ENCODE measurements at places on chromosomes 11 and 22. TPM values are rescaled to one million over a fixed set of nuclear protein-coding genes. Genes with fewer than 3 reads are reported as not detected.
A peak's percentile ranks its signal among the peaks of the same experiment; 100 is the strongest.

Gene CASP12
- not detected for total RNA-seq

Gene RDX
- 62.9 TPM for total RNA-seq

DNA sequence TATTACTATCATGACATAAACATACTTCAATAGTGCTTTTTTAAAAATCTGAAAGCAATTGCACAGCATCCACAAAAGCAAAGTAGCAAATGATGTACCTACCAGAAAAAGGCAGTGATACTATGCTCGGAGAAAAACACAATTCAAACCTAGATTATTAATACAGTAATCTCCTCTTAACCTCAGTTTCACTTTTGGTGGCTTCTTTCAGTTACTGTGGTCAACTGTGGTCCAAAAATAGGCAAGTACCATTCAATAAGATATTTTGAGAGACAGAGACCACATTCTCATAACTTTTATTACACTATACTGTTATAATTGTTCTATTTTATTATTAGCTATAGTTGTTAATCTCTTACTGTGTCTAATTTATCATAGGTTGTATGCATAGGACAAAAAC lies 20.8 kb downstream of the KCNA4 start:
- no peak for DNase-seq

DNA sequence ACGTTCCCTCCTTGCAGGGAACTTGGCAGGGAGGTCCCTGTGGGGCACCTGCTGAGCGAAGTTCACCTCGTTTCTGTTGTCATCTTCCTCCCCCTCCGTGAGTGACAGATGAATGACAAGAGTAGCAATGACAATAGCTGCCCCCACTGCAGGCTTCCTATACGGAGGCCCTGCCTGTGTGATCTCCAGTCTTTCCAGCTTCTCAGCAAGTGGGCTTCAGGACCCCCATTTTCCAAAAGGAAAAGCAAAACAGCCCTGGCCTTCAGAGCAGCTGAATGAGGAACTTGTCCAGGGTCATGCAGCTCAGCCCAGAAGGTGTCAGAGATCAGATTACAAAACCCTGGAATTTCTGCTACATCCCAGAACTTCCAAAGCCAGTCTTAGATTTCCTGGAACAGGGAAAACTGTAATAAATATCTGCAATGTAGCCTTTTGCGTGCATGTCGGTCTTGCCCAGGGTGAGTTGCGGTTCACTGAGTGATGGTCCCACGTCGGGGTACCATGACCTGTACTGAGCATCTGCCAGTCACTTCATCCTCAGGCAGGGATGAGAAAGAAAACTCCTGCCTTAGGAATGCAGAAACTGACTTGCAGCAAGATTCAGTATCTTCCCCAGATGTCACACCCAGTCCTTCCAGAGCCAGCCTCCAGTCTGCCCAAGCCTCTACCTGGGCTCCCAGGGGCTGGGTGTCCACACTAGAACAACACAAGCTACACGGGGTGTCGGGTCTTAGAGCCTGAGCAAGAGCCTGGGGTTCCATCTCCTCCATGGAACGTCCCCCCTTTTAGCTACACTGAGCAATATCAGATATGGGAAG lies 1457.0 kb downstream of the BRD1 start:
- DNase-seq: no peak

DNA sequence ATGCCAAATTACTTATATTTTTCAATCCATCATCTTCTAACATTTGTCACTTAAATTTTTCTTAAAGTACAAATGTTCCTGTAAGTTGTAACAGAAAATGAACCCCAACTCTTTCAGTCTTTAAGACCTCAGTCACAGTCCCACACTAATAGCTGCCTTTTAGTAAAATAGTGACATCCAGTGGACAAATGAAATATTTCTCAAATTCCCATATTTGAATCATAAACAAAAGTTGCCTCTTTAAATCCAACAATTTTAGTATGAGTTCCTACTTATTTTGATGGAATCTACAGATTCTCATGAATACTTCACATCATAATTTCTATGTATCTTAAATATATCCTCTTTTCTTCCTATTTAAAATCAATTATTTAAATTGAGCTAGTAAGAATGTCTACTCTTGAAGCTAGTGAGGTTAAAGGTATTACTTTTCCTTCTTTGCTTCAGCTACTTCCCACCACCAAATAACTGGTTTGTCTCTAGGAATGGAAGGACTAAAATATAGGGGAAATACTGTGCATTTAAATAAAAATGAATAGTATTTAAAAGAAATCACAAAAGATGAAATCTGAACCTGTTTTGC lies 9.2 kb downstream of the LIN7C start:
- no peak for DNase-seq

Gene GAB4
- total RNA-seq: not detected

Gene POU2F3
- total RNA-seq: not detected

Gene APOL5
- total RNA-seq: 0.69 TPM

GRCh38 chr22:31538815-31539214 lies 42.5 kb downstream of the SFI1 start:
- no peak for DNase-seq

DNA sequence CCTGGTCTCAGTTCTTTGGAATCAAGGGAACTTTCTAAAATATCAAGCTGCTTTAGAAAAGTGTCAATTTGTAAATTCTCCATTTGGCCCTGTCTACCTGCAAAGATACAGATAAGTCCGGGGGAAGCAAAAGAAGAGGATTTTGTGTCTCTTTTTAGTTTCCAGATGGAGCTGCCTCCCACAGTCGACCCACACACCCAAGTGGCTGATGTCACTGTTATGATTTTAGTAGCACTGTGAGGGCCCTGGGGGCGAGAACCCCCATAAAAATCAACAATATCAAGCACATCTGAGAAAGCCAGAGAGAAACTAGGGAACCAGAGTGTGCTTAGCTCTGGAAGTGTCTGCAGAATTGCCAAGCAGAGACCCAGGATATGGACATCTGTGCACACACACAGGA lies 212.7 kb downstream of the LARGE1 start:
- no peak for DNase-seq

Gene OR51B4
- total RNA-seq: not detected

GRCh38 chr11:92141159-92141558 lies 83.5 kb upstream of the FAT3 start:
- DNase-seq: no peak

GRCh38 chr11:8934742-8935488 lies 2.2 kb upstream of the C11orf16 start:
- peak; percentile 65 for DNase-seq

GRCh38 chr11:87059596-87060390 lies 22.1 kb downstream of the TMEM135 start:
- DNase-seq: no peak

GRCh38 chr11:12417691-12418611 lies 40.6 kb downstream of the PARVA start:
- no peak for DNase-seq

GRCh38 chr22:41925783-41926460 lies 684 bp downstream of the TNFRSF13C start:
- peak; percentile 77 for DNase-seq

Gene PGA5
- total RNA-seq: not detected

Gene NXPE4
- total RNA-seq: not detected

- peak; percentile 83 for DNase-seq
These were observed at the start of gene PRDM11 for GRCh38 chr11:45146072-45147016. PRDM11 (plus strand) TSS chr11:45146639; CDS start chr11:45181767, 35,128 bp downstream.

Gene TANGO2
- 17.3 TPM for total RNA-seq

DNA sequence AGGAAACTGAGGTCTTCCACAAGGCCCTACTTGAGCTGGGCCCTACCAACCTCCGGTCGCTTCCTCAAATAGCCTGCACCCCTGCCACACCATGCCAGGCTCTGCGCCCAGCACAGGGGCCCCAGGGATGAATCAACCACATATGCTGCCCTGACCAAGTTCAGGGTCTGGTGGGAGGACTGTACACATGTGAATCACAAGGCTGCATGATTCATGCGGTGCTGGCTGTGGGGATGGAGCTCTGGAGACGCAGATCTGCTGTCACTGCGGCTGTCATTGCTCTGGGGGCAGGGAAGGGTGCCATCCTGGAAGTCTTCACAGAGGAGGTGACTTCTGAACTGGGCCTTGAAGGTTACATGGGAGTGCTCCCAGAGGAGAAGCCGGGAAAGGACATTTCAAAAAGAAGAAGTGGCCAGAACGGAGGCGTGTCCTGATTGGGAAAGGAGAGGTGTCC lies 21.5 kb downstream of the CYTH4 start:
- DNase-seq: peak; percentile 95

DNA sequence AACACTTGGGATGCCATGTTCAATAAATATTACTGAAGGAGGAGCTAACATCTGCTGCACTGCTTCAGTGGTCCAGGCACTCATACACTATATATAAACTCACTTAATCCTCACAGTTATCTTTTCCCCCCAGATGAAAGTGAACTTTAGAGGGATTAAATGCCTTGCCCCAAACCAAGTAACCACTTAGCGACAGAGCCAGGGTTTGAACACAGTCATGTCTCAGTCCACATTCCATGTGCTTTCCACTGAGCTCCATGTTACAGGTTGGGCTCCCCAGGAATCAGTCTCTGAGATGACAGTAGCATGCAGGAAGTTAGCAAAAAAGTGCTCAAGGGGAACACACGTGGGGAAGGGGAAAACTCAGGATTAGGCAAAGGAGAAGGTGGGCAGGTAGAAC lies 59.3 kb downstream of the ENDOD1 start:
- DNase-seq: no peak

Gene BACE1
- 14.8 TPM for total RNA-seq

DNA sequence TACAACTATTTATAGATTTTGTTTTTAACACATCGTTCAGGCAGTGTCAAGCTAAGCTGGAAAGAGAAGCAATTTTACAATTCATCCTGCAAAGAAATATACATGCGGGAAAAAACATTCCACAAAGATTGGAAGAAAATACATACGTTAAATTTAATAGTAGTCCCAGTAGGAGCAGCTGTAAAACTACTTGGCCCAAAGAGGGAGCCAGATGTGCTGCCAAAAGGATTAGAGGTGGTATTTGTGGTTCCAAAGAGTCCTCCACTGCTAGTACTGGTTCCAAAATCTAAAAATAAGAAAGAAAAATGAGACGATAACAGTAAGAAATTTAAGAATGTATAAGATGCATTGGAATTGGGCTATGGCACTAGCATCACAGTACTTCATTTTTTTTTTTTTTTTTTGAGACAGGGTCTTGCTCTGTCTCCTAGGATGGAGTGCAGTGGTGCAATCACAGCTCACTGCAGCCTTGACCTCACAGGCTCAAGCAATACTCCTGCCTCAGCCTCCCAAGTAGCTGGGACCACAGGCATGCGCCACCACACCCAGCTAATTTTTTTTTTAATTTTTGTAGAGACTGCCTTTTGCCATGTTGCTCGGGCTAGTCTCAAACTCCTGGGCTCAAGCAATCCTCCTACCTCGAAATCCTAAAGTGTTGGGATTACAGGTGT lies 21.5 kb downstream of the NUP98 start:
- DNase-seq: no peak

Gene ME3
- 29.8 TPM for total RNA-seq

DNA sequence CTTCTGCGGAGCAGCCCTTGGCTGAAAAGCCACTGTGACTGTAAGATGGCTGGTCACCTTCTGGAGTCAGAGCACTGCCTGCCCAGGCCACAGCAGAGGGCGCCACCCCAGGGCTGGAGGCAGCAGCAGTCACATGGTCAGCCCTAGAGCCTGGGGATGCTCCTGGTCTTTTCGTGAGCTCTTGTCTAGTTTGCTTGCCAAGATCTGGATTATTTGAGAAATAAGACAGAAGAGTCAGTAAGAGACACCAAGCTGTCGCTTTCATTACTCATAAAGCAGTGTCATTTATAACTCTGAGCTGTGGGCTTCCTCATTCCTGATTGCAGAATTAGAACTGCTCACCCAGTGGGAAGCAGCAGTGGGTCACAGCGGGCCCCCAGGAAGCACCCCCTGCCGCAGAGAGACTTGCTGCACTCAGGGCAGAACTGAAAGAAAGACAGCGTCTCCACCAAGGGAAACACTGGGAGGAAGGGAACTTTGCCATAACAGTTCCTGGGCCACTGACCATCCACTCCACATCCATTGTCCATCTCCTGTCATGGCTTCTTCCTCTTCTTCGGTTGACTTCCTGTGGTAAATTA lies 56.7 kb downstream of the PPP6R2 start:
- DNase-seq: no peak

DNA sequence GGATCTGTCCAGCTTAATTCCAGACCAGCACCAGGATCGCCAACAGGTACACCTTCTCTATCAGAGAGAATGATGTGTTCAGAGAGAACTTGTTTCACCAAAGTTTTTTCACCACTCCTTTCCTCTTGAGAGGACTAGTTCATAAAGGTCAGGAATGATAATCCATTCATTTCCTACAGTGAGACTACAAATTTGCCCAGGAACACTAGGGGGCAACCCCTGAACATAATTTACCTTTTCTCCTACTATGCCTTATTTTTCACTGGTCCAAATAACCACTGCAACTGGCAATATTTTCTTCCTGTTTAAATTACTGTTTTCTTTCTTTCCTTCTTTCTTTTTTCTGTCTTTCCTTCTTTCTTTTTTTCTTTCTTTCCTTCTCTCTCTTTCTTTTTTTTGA lies 22.5 kb downstream of the CAVIN3 start:
- no peak for DNase-seq

GRCh38 chr11:121722431-121723245 lies 269.9 kb upstream of the SORL1-AS1 start:
- peak; percentile 78 for DNase-seq

- no peak for DNase-seq
These were observed 116.5 kb upstream of the ANO5 start for GRCh38 chr11:22076271-22076930.

- no peak for DNase-seq
These were observed 34.1 kb downstream of the PHLDB1 start for GRCh38 chr11:118641397-118642019.

Gene APOA5
- total RNA-seq: not detected

Gene CD6
- total RNA-seq: 0.06 TPM

Gene PRRG4
- 1.7 TPM for total RNA-seq

GRCh38 chr11:78325274-78325781 lies 92.3 kb downstream of the GAB2 start:
- no peak for DNase-seq

GRCh38 chr11:14380125-14380936 lies 21.3 kb upstream of the RRAS2 start:
- no peak for DNase-seq

Gene APOBEC3B
- total RNA-seq: 4.5 TPM

Gene IGLL1
- not detected for total RNA-seq

DNA sequence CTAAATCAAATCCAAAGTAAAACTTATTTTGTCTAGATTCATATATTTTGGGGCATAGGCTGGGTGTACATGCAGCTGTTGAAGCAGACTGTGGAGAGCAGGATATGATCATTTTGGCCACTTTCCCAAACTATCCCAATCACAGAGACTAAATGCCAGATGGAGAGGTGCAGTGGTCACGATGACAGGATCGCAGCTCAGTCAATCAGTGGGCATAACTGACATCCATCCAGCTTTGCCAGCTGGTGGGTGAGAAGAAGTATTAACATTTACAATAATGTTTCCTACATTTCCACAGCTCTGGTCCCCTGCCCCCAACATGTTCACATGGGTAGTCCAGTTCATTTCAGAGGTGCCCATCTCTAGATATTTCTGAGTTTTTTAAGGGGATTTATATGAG lies 255.5 kb upstream of the SESN3 start:
- no peak for DNase-seq

DNA sequence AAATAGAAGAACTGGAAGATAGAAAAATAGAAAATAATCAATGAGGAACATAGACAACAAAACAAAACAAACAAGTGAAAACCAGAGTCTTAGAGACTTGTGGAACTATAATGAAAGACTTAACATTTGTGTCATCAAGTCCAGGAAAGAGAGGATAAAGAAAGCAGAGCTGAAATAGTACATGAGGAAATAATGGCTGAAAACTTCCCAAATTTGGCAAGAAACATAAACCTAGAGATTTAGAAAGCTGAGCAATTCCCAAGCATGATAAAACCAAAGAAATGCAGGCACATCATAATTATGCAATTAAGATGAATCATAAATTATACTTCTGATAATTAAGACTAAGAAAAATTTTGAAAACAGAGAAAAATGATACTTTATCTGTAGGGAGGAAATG lies 614.5 kb downstream of the ETS1 start:
- DNase-seq: no peak
